ENCODE measurements at places on chromosomes 4 and X.

DNA sequence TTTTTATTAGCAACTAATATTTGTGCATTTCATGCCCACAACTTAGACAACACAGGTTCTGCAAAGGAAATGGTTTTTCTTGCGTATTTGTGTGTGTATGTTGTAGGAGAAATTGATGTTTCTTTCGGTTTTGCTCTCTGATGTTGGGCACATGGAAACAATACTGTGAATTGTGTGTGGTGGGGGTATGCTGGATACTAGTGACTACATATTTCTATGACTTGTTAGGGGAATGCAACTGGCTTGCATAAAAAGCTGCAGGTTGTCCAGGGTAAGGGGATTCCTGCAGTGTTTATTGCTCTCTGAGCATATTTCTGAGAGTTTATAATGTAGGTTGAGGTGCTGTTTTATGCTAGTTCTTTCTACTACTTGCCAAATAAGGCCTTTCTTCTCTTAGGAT is 11.6 kb downstream of the DLG3 start:
- DNase-seq, result no peak

- no peak for DNase-seq
Measured at GRCh38 chr4:156738766-156739165, 232.8 kb downstream of the PDGFC start.

- DNase-seq, result no peak
Measured at GRCh38 chr4:6331018-6331417, 61.4 kb downstream of the WFS1 start.

DNA sequence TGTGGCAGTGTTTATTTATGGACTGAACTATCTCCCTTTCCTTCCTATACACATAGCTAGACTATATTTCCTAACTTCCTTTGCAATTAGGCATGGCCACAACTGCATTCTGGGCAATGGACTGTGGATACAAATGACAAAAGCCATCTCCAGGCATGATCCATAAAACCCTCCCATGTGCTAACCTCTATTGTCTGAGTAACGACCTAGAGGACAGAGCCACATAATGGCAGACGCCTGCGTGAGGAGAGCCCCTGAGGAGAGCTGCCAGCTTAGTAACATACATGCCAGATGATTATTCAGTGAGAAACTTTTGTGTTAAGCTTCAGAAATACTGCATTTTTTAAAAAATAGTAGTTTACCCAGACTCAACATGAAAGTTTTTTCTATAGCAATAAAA is 142.9 kb downstream of the ADGRA3 start:
- no peak for DNase-seq

DNA sequence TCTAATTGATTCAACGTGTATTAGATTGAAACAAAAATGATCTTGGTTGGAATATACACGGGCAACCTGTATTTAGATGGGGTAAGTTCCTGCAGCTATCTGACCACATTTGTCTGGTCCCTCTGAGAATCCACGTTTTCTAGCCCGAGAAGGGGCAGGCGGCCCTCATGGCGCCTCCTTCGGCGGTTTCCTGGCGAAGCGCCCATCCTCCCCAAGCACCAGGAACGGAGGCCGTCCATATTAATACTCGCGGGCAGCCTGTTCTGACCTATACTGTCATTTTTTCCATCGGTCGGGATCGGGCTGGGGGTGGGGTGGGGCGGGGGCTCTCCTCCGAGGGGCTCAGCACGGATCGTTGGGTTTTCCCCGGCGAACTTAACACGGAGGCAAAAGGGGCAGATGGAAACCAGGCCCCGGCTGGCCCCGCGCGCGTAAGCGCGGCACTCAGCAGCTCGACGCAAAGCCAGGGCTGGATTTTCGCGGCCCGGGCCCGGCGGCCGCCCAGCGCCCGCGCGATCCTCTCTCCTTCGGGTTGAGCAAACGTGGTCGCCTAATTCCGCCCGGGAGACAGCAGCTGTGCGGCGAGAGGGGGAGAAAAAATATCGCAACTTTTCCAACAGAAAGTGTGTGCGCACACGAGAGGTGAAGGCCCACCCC is 77.2 kb upstream of the BCOR start:
- DNase-seq, result no peak

- no peak for DNase-seq
Measured at GRCh38 chrX:101257448-101258258, 33.5 kb downstream of the TAF7L start.

DNA sequence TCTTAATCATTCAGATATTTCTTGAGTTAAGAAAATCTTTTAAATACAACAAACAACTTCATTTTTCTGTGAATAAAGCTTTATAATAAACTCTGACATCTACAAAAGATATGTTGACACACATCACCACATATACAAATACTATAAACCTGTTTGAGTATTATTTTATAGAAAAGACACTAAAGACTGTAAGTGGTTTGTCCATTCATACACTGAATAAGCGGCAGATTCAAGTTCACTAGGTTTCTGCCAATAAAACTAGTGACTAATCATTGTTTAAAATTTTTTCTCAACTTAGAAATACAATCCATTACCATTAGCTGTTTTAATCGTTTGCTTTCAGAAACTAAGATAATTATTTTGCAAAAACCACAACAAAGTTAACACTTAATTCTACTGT is 1900.0 kb downstream of the C4orf33 start:
- DNase-seq, result no peak

- DNase-seq, result no peak
Measured at GRCh38 chr4:37745946-37746345, 59.8 kb upstream of the RELL1 start.

DNA sequence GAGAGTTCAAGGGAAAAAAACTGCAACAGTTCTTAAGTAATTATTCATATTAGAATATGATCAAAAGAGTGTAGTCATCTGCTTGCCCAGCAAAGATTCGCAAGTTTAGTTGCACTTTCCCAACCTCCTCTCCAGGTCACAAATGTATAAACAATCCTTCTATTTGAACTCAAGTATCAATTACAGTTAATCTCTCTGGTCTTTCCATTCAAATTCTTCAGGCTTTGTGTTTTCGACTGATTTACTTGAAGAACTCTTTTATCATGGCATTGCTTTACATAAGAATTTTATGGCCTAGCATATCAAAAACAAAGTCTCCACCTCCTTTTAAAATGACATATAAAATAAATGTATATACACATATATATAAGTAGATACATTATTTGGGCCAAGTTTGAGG is 1009.6 kb upstream of the DIAPH2 start:
- no peak for DNase-seq

GRCh38 chrX:15911734-15912550 is 57.3 kb upstream of the AP1S2 start:
- DNase-seq, result no peak

- no peak for DNase-seq
Measured at GRCh38 chrX:146241902-146242301, 424.3 kb downstream of the SLITRK2 start.

DNA sequence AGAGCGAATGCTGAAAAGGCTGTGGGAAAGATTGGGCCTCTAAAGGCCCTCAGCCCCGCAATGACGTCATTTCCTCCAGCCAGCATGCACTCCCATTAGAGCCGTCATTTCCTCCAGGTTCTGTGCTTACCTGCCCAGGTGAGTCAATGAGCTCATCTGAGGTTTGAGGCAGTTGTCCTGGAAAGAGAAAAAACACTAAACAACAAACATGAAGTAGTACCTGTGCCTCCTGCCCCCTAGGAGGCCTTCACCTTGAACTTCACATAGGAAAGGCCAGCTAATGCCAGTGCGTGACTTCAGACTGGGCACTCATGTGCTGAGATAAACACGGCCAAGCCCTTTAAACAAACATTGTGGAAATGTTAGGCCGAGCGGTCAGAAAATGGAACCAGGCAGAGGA is 55.9 kb downstream of the FHDC1 start:
- no peak for DNase-seq

DNA sequence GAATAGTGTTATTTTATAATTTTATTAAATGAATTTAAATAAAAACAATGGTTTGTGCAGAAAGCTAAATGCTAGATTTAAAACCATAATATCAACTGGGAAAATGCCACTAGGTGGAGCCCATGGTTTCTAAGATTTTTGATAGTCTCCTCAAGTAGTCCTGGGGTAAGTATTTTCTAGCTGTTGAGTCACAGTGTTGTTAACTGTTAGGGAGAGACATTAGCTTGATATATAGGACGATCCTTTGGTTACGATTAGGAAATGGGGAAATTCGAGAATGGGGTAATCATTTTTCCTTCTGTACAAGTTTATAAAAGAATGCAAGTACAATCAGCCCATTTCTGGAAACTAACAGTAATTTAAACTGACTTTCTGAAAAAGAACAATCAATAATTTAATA is 378.4 kb downstream of the ANKRD50 start:
- no peak for DNase-seq

DNA sequence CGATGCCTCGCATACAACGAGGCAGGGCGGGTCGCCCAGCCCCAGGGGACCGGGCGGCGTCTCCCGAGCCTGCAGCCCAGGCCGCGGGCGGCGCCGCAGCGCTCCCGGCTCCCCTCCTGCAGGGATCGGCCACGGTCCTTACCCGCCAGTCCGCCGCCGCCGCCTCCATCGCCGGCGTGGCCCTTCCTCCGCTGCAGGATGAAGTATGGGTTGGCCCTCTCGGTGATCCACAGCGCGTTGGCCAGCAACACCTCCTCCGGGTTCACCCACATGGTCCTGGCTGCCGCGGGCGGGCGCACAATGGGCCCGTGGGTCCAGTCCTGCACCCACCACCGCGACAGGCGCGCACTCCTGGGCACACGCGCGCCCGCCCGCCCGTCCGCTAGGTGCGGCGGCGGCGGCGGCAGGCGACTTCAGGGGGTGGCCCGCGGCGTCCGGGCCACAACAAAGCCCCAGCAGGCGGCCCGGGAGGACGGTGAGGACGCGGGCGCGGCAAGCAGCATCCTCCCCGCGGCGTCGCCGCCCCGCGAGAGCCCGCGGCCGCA is 339 bp downstream of the TBC1D9 start:
- no peak for DNase-seq

GRCh38 chr4:108901291-108901690 is 138.4 kb upstream of the ETNPPL start:
- DNase-seq, result no peak

DNA sequence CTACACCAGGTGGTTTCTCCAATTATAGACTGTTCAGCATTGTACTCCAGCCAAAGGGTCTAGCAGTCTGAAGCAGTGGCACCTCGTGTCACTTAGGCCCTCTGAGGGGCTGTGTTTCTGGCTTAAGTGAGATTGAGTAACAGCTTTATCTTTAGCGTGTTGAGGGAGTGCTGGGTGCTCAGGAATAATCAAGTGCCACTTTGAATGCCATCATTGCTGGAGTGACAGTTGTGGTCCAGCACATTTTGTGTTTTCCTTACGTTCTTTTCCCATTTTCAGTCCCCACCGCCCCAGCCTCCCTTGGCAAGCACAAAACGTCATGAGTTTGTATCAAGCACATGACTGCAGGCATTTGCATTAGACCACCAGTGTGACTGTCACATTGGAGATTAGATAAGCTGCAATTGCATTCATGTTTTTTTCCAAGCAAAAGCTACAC is 58.7 kb downstream of the FNIP2 start:
- DNase-seq, result no peak

GRCh38 chr4:119873132-119873531 is 193.5 kb downstream of the MAD2L1 start:
- no peak for DNase-seq

- DNase-seq, result no peak
Measured at GRCh38 chrX:135973025-135973547, 702 bp downstream of the MMGT1 start.

- no peak for DNase-seq
Measured at GRCh38 chrX:19684311-19684710, 169.0 kb upstream of the MAP3K15 start.

All from stimulated activated CD8-positive, alpha-beta memory T cell treated with anti-CD3 and anti-CD28 coated beads, Interleukin-2, amount 100 ng/mL, for 1 hour (primary cell).